NCI-H1436 treated with DMSO at 0.1 percent for 48 hours (cell line): ENCODE measurements at places on chromosomes 5 and 9.

DNA sequence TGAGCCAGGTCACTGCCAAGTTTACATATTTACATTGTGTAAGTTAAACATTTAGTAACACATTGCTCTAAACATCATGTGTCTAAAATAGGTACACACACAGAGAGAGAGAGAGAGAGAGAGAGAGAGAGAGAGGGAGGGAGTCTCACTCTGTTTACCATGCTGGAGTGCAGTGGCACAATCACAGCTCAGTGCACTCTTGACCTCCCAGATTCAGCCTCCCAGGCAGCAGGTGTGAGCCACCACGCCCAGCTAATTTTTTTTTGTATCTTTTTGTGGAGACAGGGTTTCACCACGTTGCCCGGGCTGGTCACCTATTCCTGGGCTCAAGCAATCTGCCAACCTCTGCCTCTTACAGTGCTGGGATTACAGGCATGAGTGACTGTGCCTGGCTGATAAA, 1045.3 kb downstream of the TLE1 start:
- no peak for DNase-seq

DNA sequence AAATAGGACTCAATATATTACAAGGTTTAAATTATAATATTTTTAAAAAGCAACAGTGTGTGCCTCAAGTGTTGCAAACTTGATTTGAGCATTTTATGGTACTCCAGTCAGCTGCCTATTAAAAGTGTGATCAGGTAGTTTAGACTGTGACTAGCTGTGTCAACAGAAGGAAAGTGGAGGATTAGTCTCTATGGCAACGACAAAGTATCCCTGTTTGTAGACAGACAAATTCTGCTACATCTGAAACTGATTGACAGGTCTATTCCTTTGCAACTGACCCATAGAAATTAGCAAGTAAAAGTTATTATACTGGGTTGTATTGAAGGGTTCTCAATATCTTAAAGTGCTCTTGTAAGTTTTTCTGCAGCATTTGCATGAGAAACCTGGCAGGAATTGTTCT, 249.8 kb upstream of the ARRDC3 start:
- DNase-seq: no peak

GRCh38 chr5:63128018-63128417, 549.4 kb downstream of the LRRC70 start:
- no peak for DNase-seq

- DNase-seq: no peak
Measured at GRCh38 chr5:173012882-173013281, 29.3 kb downstream of the ATP6V0E1 start.

DNA sequence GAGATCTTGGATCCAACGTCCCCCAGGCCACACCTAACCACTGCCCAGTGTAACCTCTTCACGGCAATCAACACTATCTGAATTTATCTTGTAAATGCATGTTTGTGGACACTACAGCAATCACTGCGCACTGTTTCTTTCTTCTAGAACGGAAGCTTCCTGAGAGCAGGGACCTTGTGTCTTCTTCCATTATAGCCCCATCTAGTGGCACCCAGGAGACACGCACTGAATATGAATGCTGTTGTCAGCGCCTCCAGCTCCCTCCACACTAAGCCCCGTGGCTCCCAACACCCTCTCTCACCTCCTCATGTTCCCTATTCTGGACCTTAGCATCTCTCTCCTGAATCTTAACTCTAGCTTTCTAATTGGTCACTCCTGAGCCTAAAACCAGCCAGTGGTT, 72.7 kb downstream of the SMIM23 start:
- DNase-seq: no peak
